ENCODE measurements at places on chromosomes 6 and 20.
A peak's percentile ranks its signal among the peaks of the same experiment; 100 is the strongest.

DNA sequence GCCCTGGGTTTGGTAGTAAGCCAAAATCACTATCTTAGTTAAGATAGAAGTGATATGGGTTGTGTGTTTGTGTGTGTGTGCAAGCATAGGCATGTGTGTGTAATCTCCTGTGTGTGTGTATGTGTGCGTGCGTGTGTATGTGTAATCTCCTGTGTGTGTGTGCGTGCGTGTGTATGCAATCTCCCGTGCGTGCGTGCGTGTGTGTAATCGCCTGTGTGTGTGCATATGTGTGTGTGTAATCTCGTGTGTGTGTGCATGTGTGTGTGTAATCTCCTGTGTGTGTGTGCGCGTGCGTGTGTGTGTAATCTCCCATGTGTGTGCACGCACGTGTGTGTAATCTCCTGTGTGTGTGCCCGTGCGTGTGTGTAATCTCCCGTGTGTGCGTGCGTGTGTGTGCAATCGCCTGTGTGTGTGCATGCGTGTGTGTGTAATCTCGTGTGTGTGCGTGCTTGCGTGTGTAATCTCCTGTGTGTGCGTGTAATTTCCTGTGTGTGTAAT is 219.3 kb upstream of the GGTLC1 start:
- no peak for DNase-seq

GRCh38 chr6:44622956-44623355 is 235.4 kb downstream of the CDC5L start:
- no peak for DNase-seq

DNA sequence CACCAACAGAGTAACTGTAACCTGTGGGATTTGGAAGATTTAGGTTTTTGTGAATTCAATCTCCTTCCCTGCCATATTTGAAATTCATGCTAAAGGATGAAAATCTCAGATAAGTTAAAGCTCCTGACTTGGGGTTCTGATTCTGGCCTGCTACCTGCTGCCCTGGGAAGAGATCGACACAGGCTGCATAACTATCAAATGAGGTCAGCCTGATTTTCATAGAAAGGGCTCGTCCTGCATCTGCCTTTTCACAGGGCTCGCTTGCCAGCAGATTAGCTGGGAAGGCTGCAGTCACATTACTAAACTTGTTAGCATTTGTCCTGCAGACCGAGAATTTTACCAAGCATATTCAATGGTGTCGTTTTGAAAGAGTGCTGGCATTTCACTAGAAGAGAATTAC is 14.6 kb downstream of the GCLC start:
- DNase-seq = peak; percentile 94

- no peak for DNase-seq
Measured at GRCh38 chr20:25205277-25206062, 10.0 kb downstream of the ENTPD6 start.

DNA sequence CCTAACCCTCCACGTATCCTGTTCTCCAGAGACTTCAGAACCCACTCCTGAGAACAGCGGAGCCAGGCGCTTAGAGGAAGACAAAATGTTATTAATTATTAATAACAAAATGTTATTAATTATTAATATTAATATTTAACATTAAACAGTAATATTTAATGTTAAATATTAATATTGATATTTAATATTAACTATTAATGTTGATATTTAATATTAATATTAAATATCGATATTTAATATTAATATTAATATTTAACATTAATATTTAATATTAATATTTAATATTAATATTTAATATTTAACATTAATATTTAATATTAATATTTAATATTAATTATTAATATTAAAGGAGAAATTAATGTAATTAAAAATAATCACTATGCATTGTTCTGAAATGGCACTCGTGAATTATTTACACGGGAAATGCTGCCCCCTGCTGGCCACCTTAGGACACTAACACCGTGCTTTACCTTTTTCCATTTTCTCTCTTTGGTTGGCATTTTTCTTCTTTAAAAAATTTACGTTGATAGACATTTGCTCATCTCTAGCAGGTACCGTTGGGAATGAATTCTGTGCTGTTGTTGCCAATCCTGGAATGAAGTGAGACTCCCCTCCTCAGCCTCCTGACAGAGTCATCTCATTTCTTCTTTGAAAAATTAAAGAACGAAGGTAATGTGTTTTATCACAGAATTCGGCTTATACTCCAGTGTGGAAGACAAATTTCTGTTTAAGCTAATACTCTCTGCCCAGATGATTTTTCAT is 7.5 kb upstream of the GGTLC1 start:
- DNase-seq = peak; percentile 31

DNA sequence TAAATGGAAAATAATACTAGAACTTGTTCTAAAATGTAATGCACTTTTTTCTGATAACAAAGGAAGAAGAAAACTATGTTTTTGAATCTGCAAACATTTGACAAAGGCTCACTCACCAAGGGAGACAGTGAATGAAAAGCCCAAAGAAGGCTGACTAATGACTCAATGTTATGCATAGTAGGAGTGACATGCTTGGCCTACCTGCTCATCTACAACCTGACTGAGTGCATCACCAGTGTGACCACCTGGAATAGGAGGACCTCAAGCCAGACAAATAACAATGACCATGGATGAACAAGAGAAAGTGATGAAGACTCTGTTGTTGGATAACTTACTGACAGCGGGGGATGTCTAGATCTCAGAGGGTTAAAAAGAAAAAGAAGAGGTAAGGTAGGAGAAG is 157.2 kb downstream of the SIM1 start:
- no peak for DNase-seq

DNA sequence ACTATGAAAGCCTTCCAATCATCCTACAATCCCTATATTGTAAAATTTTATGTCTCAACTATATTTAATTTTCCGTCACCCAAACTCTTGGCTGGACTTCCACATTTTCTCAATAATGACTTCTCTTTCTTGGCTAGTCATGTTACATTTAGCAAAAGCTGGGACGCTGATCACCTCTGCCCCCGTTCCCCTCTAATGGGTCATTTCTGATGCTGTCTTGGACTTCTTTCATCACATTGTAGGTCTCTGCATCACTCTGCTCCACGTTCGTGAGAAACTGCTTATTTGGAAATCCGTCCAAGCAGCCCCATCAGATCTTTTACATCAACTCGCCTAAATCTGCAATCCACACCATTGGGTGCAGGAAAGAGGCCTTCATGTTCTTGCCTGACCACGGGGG is 203.8 kb downstream of the MYLK4 start:
- no peak for DNase-seq

DNA sequence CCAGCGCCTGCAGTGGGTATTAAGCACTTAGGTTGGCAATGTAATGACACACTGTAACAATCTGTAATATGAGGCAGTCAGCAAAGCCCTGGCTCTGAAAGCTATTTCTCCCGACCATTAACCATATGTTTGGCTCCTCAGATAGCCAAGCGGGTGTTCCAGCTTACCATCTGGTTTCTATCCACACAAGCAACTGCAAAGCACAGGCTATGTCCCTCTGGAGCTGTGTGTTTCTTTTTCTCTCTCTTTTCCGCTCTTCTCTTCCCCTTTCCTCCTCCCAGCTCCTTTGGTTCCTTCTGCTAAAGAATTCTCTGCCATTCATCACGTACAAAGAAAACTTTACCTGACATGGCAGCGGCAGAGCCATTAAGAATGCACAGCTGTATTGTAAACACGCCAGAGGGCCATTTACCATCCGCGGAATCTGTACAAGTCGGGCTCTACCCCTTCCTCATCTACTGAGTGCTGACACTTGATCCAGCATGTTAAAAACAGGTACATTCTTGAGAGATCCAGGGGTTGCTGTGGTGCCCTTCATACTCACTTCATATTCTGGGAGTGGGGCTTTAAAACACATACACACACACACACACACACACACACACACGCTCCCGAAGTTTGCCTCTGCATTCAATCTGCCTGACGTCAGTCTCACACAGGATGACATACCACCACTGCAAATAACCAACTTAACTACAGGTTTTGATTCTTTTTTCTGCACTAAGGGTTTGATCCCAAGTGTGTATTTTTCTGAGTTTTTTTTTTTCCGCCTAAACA is 77.2 kb downstream of the BACH2 start:
- peak; percentile 68 for DNase-seq

DNA sequence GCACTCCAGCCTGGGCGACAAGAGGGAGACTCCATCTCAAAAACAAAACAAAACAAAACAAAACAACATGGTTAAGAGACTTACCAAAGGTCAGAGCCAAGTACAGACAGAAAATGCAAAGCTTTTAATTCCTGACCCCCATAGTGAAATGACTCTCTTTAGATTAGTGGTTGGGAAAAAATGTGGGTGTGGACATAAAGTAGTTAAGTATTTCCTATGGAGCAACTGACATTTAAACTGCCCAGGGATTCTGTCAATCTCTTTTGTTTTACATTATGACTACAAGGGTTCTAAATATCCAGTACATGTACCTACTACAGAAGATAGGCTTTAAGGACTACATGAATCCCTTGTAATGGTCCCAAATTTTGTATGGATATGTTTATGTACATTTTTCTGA is 75.1 kb downstream of the IRAK1BP1 start:
- DNase-seq = no peak

DNA sequence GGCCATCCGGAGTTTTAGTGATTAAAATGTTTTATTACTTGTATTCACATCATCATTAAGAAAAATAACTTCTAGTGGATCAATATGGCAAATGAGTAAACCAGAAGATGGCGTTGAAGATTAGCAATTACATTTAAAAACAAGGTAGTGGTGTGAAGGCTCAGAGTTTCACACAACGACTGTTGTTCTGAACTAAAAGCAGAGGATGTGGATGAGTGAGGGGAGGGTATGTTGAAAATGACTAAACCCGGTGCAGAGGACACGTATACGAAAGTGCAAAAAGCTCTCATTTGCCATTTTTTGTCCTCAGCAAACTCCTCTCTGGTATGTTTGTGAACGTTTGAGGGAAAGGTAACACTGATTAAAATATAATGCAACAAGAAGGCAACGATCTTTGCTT is 1.9 kb upstream of the IRF4 start:
- DNase-seq = no peak

- no peak for DNase-seq
Measured at GRCh38 chr6:143187238-143187923, 126.7 kb downstream of the AIG1 start.

- peak; percentile 87 for DNase-seq
Measured at GRCh38 chr20:53157443-53158408, 185.6 kb downstream of the TSHZ2 start.

GRCh38 chr6:141728330-141728729 is 404.4 kb upstream of the GJE1 start:
- no peak for DNase-seq

DNA sequence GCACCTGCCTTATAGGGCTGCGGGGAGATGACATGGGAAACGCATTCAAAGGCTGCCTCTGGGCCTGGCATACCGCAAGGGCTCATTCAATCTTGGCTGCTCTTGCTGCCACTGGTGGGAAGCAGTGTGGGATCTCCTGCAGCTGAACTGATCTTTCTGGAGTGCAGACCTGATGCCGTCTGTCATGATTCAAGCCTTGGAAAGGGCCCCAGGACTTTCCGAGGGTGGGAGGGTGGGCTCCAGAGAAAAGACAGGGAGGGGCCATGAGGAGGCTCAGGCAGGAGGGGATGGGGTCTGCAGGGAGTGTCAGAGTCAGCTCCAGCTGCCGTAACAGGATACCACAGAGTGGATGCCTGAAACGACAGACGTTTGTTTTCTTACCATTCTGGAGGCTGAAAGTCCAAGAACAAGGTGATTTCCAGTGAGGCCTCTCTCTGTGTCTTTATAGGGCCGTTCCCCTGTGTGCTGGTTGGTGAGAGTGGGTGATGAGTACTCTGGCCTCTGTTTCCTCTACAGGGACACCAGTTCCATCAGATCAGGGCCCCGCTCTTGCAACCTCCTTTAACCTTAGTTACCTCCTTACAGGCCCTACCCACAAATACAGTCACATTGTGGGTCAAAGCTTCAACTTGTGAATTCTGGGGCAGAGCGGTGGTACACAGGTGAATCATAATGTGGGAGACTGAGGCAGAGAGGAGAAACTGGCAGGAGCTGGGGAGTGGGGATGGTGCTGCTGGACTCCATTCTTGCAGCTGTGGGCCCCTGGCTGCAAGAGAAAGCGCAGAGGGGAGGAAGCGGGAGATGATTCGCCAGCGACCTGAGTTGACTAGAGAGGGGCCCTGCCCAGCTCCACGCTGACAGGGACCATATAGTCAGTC is 148.4 kb downstream of the SYCP2 start:
- no peak for DNase-seq

Data from mesendoderm (in vitro differentiated cells).